ENCODE measurements at places on chromosomes 7 and 10.

DNA sequence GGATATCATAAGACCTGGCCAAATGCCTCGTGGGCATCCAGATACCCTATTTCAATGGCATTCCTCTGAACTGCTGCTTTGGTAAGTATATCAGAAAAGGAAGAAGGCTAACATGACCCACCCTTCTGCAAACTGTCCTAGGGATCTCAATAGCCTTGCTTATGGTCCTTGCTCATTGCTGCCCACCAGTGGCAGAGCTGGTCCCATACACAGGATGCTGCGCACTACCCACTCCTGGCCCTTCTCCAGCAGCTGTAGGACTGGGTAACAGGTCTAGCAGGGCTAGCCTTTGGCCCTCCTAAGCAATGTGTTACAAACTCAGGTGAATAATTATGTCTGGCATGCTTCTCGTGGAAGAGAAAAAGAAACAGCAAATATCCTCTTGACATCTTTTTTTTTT, 72.5 kb downstream of the C10orf90 start:
- no peak for DNase-seq

DNA sequence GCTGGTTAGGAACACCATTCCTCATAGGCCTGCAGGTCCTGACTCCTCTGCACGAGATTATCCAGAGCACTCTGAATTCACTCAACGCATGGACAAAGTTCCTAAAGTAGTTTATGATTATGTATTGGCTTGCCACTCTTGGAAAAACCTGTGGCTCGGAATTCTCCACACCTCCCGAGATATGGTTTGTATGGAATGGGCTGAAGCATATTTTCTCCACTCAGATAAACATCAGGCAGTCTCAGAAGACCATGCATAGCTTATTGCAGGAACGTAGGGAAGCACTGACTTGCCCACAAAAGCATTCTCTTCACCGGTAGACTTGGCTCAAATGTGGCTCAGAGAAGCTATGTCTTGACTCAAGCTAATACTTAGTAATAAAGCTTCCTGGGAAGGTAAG, 338.6 kb upstream of the NFE2L3 start:
- no peak for DNase-seq

DNA sequence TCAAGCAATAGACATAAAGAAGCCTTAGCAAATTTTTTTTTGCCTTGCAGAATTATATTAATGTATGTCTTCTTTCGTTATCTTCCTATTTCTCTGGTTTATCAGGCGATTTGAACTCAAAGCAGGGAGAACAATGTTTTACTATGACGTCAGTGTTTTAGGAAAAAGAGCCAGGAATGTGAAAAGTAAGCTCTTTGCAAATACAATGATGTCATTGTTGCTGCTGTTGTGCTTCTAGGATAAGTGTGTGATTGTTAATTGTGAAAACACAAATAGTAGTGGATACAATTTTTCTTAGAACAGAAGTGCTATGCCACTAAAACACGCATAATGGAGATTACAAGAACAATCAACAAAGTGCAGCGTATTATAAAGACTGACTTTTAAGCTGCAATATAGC, 9.5 kb upstream of the AUTS2 start:
- DNase-seq = no peak

DNA sequence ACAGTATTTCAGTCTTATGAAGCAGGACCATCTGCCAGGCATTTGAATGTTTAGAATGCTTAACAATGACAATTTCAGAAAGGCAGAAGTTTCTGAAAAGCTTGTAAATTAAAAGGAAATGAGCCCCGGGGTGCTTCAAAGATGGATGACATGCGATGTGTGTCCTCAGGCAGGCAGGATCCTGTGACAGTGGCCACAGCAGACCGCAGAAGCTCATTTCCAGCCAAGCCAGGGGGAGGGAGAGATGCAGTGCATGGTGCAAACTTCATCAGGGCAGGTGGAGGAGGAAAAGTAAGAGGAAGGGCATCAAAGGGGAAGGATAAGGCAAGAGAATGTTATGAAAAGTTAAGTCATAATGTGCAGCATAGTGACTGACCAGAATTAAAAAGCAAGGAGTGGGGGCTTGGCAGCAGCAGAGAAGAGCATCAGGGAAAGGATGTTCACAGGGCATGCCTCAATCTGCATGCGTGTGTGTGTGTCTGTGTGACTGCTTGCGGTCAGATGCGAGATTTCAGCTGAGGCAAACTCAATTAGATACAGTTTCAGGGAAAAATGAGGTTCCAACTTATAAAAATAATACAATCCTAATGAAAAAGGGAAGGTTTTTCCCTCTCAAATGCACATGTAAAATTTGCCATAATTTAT, 173.7 kb downstream of the COBL start:
- DNase-seq = no peak

DNA sequence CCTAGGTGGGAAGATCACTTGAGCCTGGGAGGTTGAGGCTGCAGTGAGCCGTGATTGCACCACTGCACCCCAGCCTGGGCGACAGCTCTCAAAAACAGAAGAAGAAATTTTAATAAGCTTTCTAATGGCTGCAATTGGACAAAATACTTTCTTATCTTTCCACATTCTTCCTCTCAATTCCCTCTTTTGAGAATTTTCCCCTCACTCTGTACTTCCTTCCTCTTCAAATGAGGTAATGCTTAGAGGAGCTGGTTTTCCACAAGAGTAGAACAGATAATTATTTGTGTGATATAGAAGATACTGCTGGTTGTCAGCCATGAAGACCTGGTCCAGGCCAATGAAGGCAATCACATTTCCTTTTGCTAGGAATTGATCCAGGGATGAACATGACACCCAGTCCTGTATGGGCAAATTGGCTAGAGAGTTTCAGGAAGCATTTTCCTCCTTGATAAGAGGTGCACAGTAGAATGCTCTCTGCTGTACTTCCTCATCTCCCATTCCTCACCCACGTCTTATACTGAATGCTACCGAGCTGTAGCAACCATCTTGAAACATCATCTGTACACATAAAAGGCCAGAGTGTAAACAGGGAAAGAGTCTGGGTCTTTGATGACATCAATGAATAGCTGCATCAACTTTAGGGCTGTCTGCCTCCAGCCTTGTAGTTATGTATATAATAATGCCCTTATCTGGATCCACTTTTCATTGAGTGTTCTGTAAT, 103.9 kb downstream of the CDK6 start:
- DNase-seq = no peak

- DNase-seq = no peak
Measured at GRCh38 chr10:5457741-5458140, 41.6 kb downstream of the CALML5 start.

DNA sequence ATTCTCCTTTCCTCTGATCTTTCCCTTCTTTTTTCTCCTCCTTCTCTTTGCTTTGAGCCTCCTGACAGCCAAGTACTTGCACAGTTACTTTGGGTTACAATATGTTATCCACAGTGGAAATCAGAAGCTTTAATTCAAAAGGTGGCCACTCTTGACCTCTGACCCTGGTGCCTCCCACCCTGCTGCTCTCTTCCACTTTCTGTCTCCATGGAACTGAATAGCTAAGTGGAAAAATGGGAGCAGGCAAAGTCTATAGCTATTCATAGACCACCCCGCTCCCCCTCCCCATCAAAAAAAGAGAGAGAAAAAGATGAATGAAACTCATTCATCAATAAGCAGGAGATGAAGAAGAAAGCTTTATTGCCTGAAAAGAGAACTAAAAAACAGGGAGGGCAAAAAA, 39.4 kb downstream of the PTN start:
- DNase-seq = no peak

DNA sequence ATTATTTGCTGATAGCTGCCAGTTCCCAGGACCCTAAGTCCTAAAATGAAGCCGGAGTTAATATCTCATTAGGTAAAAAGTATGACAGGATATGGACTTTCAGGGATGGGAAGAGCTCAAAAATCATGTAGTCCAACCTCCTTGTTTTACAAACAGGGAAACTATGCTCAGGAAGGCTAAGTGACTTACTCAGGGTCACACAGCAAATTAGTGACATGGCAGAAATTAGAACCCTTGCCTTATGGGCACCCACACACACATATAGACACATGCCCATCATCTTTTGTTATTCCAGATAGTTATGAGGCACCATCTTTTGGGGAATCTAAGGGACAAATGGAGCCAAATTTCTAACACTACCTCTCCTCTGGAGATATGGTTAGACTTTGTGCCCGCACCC, 91.2 kb upstream of the ARID5B start:
- no peak for DNase-seq

DNA sequence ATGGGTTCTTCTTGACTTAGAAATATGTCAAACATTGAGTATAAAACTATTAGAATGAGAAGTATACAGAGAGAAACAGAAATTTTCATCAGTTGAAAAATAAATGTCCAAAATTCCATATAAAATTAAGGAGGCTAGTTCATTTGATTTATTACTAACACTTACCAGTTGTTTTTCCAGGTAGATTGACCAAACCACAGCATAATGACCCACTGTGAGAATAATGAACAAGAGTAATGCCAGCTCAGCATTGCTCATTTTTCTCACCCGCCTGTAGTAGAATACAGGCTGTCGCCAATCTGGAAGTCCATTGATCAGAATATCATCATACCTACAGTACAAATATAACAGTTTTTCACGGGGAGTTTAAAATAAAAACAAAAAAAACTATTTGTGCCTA, 82.9 kb downstream of the DNAJC1 start:
- DNase-seq = no peak

- DNase-seq = no peak
Measured at GRCh38 chr10:1607466-1607865, 129.9 kb downstream of the ADARB2 start.

DNA sequence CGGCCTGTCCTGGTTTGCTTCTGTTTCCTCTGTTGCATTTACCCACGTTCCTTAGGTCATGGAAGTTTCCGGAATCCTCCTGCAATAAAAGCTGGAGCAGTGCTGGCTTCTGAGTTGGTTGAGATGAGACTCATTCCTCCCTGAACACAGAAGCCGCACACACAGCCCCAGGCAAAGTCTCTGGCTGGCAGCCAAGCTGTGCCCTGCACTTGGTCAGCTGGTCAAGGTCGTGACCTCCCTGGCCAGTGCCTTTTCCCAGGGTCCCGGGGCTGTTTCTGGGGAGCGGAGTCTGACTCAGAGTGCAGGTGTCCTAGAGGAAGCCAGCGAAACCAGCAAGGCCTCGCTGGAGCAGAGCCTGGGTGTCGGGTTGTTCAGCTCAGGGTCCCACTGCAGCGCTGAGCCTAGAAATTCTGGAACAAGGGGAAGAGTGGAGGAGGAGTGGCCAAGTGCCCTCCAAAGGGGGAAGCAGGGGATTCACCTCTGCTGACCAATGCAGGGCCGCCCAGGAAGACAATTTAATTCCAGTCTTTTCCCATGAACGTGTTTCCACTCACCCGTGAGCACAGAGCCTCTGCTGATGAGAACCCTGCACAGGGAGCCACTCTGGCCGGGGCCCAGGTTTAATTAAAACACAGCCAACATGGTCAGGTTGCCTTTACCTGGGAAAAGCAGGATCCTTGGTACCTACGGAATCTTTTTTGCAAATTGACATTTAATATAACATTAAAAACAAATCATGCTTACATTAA, 245.5 kb upstream of the PPP2R2D start:
- DNase-seq = no peak

Measured in NCI-H1105 treated with DMSO at 0.1 percent for 48 hours (cell line).